Left renal cortex interstitium (tissue), 4 donors: ENCODE measurements at places on chromosomes 3 and 15.

DNA sequence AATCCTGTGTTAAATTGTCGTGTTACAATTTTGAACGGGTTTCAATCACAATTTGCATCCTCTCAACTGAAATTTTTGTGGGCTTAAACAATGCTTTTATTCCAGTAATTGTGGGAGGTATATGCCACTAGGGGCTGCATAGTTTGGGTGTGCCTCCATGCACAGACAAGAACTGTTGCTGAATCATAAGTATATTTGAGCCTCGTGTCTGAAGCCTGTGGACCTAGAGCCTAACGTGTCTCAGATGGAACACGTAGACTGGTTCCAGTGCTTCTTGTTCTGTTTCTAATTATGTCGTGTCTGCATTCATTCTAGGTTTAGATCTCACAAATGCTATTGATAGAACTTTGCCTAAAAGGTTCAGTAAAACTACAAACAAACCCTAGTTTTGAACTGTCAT is 363.4 kb downstream of the RBMS3 start:
- DNase-seq, result no peak

- no peak for DNase-seq
Measured at GRCh38 chr15:89333011-89333860, 1.4 kb downstream of the POLG start.

- DNase-seq, result no peak
Measured at GRCh38 chr3:195160257-195160898, 110.6 kb downstream of the XXYLT1 start.

DNA sequence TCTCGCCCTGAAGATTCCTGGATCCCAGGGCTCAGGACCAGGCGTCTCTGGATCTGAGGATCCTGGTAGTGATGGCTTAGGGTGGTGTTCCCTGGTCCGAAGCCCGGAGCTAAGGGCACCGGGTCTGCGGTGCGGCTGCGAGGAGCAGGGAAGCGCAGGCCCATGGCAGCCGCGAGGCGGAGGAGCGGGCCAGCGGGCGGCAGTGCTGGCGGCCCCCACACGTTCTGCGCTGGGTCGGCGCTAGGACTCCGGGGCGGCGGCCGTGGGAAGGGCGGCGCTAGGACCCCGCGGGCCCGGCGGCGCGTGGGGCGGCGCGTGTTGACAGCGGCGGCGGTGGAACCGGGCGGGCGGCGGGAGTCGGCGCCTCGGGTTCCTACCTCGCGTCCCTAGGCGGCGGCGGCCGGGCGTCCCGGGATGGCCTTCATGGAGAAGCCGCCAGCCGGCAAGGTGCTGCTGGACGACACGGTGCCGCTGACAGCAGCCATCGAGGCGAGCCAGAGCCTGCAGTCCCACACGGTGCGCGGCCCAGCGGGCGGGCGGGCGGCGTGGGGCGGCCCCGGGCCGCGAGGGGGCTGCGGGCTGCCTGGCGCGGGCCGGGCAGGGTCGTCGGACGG is at the start of gene PXK:
PXK (plus strand) TSS at position 318 of the 614 bp plus-strand sequence; CDS start at position 415, 97 bp downstream.
- DNase-seq, result peak; percentile 31

GRCh38 chr15:80333261-80333660 is 70.9 kb upstream of the ARNT2 start:
- DNase-seq, result no peak

DNA sequence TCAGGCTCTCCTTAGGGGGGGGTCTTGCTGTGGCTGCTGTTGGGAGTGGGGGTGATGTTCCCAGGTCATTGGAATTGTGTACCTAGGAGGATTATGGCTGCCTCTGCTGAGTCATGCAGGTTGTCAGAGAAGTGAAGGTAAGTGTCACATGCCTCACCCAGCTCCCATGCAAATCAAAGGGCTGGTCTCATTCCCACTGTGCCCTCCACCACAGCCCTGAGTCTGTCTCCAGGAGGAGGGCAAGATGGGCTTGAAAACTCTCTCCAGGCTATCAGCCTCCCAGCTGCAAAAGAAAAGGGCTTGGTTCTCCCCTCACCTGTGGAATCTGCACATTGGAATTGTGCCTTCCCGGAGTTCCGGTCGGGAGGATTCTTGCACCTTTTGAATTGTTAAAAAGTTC is 580.5 kb downstream of the NSUN3 start:
- DNase-seq, result no peak
